Esophagus squamous epithelium (tissue), 5 donors: ENCODE measurements at places on chromosomes 2 and 18.

DNA sequence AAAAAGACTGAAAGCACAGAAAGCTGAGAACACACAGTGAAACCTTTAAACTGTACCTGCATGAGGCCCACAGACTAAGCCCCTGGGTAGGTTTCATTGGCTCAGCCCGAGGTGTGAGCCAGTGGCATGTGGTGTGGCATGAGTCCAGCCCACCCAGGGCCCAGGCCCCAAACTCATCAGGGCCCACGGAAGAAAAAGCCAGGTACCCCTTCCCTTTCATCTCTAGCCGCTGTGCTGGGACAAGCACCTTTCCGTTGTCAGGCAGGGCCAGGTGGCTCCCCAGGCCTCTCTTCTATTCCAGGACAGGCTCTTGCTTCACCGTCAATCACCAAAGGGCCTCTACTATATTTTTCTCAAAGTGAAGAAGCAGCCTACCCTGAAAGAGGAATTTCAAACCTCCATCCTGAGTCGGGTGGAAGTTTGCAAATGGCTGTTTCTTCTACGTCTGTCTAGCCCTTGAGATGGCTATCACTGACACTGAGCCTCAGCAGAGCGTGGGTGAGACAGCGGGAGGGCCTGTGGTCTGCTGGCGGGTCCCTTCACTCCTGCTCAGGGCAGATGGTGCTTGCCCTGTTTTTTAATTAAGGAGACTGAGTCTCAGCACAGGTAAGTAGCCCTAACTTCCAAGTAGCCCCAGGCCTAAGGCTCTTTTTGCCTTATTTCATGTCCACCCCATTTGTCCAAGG lies 8.6 kb downstream of the DNAJB2 start:
- no peak for DNase-seq

- DNase-seq = no peak
Measured at GRCh38 chr2:218145124-218145523, 19.3 kb downstream of the CXCR2 start.

GRCh38 chr2:156457523-156458517 lies 21.6 kb downstream of the GPD2 start:
- no peak for DNase-seq

- no peak for DNase-seq
Measured at GRCh38 chr18:13576598-13576997, 149.8 kb downstream of the FAM210A start.

DNA sequence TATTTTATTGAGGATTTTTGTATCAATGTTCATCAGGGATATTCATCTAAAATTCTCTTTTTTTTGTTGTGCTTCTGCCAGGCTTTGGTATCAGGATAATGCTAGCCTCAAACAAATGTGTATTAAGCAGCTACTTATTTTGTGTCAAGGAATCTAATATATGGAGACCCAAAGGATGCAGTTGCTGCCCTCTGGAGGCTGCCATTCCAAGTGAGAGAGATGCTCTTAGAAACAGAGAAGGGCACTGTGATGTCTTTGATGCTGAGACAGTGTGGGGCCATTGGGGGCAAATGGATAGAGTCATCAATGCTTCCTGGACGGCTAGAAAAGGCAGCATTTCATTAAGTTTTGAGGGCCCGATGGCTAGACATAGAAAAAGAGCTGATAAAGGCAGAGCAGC lies 292.6 kb downstream of the SETBP1 start:
- DNase-seq = no peak

DNA sequence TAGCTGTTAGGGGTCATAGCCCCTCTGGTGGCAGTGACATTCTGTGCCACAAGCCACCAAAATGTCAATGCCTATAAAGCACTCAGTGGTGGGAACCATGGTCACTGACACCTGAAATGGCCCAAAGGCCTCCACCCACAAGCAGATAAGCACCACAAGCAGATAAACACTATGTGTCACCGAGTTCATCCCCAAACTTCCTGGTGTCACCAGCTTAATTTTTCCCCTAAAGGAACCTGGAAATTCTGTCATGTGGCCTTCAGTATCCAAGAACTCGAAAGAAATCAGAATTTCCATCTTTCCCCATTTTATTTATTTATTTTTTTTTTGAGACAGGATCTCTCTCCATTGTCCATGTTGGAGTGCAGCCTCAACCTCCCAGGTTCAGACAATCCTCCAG lies 3.6 kb upstream of the TPRKB start:
- no peak for DNase-seq

DNA sequence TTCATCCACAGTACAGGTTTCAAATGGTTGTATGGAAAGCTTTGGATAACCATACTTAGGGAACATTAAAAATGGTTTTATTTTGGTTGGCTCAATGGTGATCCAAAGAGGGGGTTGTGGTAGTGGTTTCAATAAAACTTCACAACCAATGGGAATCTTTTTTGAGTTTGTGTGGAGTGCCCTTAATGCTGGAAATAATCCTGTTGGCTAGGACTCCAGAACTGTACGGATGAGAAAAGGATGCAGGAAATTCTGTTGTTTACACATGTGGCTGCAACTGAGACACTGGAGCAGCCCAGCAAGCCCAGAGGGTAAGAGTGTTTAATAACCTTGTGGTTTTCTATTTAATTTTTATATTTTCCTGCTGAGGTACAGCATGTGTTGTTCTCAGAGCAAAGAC lies at the start of gene CCDC102B:
TSS of gene CCDC102B (plus strand) at position 210 of the 400 bp plus-strand sequence. CDS start 38,684 bp downstream, outside the sequence.
- DNase-seq = no peak

DNA sequence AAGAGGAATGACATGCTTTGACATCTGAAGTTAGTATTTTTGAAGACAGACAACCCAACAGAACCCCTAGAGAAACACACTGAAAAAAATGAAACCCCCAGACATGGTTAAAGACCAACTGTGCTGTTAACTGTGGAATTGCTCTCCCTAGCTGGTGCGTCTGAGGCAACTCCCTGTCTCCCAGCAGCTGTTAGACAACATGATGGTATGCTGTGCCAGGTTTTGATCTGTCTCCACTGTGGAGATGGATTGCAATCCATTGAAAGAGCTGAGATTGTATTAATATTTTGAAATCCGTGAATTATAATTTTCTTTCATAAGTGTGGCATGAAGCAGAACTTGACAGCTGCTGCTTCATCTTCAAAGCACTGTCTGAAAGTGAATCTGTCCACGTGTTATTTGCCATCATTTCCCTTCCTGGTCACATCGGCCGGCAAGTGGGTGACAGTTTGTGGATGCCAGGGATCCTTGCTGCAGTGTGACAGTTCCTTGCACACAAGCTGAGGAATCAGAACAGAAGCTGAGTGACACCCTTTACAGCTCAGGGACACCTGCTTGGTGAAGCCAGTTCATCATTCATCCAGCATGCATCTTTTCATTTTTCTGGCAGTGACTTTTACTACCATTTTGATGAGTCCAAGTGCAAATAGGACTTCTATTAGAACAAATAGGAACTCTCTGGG lies 58.2 kb upstream of the ACSL3 start:
- no peak for DNase-seq

DNA sequence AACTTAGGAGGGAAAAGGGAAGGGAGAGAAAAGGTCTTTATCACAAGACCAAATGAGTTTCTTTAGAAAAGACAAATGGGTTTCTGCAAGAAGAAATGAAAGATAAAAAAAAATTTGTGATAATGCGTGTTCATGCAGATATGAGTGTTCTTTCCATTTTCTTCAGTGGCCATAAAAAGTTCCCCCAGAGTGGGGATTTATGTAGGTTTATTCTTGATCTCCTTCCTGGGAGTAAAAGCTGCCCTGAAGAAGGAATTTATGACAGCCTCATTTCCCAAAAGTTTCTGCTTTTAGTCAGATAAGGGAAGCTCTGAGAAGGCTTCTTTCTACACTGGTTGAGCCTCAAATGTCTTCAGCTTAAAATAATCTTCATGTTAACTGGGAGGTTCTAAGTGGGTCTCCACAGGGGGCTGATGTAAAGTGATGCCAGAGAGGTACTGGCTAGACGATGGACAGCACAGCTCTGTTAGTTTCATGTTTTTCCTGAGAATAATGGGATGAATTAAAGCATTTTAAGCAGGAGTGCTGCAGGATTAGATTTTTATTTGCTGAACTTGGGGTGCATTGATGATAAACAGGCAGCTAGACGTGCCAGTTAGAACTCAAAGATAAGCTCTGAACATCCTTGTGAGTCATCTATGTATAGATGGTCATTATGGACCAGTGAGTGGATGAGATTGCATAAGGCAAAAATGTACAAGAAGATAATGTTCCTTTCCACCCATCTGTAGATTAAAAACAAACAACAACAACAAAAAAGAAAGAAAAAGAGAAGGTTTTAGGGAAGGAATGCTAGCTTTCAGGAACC lies 99.4 kb upstream of the MSH2 start:
- no peak for DNase-seq

DNA sequence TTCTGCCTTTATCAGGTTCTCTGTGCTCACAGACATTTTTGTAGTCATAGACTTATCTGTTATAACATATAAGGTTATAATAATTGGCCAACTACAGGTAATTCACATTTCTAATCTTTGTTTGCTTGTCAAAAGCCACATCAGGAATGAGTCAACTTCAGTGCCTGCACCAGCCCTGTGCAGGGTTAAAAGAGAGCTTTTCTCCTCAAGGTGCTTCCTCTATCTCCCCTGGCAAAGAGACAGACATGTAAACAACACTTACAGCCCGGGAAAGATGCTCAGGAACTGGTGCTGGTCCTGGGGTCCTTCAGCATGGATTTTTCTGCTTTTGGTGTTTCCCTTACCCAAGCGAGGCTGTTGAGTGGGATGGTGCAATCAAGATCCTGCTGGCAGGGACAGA lies 7.7 kb upstream of the EHD3 start:
- DNase-seq = no peak

DNA sequence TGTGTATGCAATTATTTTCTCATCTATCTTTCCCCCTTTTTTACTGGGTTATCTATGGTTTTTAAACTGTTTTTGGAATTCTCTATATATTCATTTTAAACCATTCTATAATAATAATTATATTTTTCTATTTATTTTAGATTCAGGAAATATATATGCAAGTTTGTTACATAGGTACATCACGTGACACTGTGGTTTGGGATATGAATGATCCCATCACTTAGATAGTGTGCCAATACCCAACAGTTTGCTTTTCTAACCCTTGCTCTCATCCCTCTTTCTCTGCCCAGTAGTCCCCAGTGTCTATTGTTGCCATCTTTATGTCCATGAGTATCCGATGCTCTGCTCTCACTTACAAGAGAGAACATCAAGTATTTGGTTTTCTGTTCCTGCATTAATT lies 65.8 kb upstream of the SPHKAP start:
- DNase-seq = no peak

GRCh38 chr2:145563741-145564615 lies 1044.1 kb upstream of the ZEB2 start:
- DNase-seq = no peak

DNA sequence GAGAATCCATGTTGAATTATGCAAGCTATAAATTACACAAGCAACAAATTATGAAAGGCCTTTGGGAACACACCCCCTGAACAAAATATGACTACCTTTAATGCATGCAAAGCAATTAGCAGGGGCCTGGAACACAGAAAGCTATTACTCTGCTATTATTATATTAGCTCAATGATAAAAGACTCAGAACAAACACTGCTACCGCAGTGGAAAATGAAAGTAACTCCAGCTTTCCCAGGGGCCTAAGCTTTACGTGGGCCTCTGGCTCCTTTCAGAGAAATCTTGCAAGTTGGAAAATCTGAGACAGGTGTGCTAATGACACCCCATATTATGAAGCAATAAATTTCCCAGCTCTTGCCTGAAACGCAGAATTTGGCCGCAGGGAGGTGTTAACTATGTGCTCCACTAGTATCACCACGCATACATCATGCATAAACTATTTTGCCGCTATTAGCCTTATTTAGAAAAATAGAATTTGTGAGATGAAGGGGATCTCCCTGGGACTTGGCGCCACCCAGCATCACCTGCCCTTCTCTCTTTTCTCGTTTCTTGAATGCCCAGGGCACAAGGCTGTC lies 321.6 kb upstream of the LYPD1 start:
- no peak for DNase-seq

GRCh38 chr2:48440103-48440390 lies 89.9 kb upstream of the STON1 start:
- DNase-seq = no peak

DNA sequence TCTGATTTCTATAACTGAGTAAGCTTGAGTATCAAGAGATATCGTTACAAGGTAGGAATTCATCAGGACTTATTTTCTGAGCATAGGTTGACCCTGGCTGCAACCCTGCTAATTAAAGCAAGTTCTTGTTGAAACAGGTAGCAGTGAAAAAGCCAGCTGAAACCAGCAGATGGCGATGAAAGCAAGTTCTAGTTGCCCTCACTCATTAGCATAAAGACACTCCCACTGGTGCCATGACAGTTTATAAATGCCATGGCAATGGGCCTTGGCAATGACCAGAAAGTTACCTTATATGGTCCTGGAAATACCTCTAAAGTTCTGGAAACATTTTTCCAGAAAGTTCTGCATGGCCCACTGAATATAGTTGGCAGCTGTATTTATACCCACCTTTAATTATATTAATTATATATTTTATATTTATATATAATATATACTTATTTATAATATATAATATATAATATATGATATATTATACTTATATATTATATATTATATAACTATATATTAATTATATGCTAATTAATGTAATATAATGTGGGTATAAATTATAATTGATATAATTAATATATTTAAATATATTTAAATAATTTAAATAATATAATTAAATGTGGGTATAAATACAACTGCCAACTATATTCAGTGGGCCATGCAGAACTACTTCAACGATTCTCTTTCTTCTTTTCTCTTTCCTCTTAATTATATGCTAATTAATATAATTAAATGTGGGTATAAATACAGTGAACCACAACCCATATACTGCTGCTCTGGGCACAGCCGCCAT lies 188.0 kb downstream of the CDH7 start:
- DNase-seq = no peak

GRCh38 chr2:7127156-7127555 lies 209.9 kb downstream of the RNF144A start:
- no peak for DNase-seq

GRCh38 chr18:73352546-73352945 lies 484.8 kb upstream of the NETO1 start:
- no peak for DNase-seq

GRCh38 chr2:179596018-179596417 lies 265.4 kb downstream of the ZNF385B start:
- no peak for DNase-seq

- DNase-seq = no peak
Measured at GRCh38 chr18:22363867-22364463, 53.8 kb downstream of the CTAGE1 start.

- DNase-seq = no peak
Measured at GRCh38 chr2:192551760-192552159, 357.0 kb upstream of the TMEFF2 start.
